Thoracic aorta (tissue), 2 donors: ENCODE measurements at places on chromosomes 6 and 20. TPM values are rescaled to one million over a fixed set of nuclear protein-coding genes. Genes with fewer than 3 reads are reported as not detected.

- no peak for DNase-seq
- no peaks in the 10 kb centered on the region for H3K27me3 ChIP-seq
- H3K36me3 ChIP-seq, result no peaks in the 10 kb centered on the region
Measured at GRCh38 chr6:17086469-17086868, 15.4 kb upstream of the STMND1 start.

GRCh38 chr20:61521687-61522420 is 269.8 kb downstream of the CDH4 start:
- no peak for DNase-seq
- H3K4me1 ChIP-seq, result no peaks in the 10 kb centered on the region
- no peak overlapping the region for H3K27ac ChIP-seq
- H3K27me3 ChIP-seq, result no peaks in the 10 kb centered on the region

GRCh38 chr6:131115651-131116050 is 19.6 kb upstream of the AKAP7 start:
- no peaks in the 10 kb centered on the region for H3K36me3 ChIP-seq
- H3K4me1 ChIP-seq, result no peaks in the 10 kb centered on the region
- no peaks in the 10 kb centered on the region for H3K27me3 ChIP-seq
- no peak overlapping the region for H3K4me3 ChIP-seq
- DNase-seq, result no peak

OPRM1 gene
- total RNA-seq, result not detected

PARD6B gene
- total RNA-seq, result 2.8 TPM

CYP39A1 gene
- 0.68 TPM for total RNA-seq
